ENCODE measurements at places on chromosomes 4 and X.

- no peak for DNase-seq
Observed at GRCh38 chr4:169121861-169122382, 111.9 kb upstream of the CBR4 start.

DNA sequence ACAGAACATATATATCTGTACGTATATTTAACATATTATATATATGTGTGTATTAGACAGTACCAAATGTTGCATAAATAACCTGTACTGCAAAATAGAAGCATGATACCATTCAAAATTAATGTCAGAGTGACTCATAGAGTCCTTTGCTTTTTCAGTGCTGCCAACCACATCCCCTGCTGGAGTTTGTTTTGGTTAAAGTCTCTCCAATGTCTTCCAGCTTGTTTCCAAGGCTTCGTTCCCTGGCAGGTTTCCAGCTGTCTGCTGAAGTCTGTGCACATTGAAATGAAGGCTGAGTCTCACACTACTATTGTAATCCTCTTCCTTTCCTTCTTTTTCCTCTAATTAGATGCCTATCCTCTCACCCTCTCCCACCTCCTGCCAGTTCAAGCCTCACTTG lies 14.9 kb downstream of the NRK start:
- no peak for DNase-seq

GRCh38 chrX:7801711-7802110 lies 41.3 kb upstream of the VCX start:
- DNase-seq: no peak

- no peak for DNase-seq
Observed at GRCh38 chrX:153610836-153611213, 11.9 kb upstream of the CCNQ start.

DNA sequence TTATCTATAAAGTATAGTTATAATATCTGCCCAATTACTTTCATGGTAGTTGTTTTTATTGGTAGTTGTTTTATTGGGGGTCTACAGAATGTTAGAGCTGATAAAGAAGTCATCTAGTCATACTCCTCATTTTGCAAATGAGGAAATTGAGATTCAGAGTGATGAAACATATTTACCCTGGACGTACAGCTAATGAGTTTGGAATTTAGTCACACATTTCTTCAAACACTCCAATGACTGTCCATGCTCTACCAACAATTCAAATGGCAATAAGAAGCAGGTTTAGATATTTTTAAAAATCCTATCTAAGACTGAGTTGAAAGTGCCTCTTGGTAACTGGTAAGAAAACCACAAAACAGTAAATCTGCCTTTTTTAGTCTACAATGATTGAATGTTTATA lies 98.2 kb downstream of the MAGEC1 start:
- DNase-seq: no peak

GRCh38 chr4:79851625-79852304 lies 221.3 kb downstream of the ANTXR2 start:
- DNase-seq: no peak

DNA sequence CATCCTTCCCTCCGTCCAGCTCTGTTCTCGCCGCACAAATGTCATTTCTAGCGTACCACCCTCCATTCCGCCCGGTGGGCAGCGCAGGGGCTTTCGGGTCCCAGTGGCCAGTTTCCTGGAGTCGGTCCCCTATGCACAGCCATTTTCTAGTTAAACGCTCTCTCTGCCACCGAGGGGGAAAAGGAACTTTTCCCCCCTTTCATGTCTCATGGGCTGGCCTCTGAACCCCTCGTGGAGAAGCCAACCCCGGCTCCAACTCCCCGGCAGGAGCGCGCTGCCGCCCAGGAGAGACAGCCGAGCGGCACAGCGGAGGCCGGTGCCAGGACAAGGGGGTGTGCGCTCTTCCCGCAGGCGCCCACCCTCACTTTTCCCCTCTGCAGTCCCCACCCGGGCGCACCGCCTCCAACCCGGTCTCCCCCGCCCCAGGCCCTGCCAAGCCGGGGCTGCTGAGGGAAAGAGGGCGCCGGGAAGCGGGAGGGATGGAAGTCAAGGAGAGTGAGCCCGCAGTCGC lies 662 bp downstream of the APBB2 start:
- DNase-seq: no peak

- DNase-seq: no peak
Observed at GRCh38 chr4:53326535-53326934, 39.3 kb downstream of the SCFD2 start.

DNA sequence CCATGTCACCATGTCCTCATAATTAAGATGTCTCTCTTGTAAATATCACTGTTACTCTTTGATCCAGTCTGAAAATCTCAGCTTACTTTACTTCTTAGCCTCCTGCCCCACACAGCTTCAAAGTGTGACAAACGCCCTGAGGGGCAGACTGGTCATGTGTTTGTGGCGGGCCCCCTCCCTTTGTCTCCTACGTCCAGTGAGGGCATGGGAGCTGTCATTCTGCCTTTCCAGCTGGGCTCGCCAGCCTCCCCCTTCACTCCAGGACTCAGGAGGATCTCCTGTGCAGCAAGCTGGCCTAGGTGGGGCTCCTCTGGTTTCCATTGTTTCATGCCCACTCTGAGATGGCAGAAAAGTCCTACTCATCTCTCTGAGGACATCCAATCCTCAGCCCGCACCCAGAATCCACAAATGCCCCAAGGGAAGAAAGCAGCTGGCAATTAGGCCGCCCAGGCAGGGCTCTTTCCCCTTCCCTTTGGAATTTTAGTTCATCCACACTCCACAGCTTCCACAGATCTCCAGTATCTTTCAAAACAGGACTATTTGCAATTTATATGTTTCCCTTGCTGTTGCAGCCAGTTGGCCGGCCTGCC lies 86.4 kb upstream of the C4orf50 start:
- no peak for DNase-seq

- DNase-seq: no peak
Observed at GRCh38 chrX:15747626-15748173, 9.6 kb downstream of the CA5B start.

DNA sequence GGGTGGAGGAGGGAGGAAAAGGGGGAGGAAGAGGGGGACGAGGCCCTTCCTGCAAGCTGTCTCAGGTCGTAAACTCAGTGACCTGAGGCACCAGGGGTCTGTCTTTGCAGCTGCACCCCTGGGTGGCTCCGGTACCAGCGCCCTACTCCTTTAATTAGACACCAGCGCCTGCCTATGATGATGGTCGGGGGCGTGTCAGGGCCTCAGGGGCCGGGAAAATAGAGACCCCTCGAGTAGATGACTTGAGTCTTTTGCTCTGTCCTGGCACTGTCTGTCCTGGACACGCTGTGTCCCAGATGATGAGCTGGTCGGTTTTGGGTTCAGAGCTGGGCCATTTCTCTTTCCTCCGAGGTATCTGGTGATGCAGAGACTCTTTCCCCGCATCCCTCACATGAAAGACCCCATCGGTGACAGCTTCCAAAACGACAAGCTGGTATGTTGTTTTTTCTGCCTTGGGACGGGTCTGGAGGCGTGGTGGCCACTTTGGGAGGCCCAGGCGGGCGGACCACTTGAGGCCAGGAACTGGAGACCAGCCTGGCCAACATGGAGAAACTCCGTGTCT lies 11.2 kb downstream of the SLC25A6 start:
- DNase-seq: no peak

DNA sequence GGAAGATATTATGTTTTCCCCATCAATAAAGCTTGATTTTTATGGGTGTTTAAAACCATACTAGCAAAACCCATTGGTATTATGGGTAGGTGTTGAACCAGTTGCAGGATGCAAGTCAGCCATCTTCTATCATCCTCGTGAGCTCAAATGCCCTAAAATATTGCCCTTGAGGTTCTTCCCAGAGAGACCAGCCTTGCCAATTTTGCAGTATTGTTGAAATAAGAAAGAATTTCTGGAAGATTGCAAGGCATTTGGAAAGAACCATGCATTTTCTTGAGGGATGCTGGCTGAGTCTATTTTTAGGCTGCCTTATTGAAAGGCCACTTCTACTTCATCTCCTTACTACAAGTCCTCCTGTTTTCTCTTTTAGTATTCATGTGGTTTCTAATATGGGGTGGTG lies 60.9 kb upstream of the SOD3 start:
- DNase-seq: no peak

DNA sequence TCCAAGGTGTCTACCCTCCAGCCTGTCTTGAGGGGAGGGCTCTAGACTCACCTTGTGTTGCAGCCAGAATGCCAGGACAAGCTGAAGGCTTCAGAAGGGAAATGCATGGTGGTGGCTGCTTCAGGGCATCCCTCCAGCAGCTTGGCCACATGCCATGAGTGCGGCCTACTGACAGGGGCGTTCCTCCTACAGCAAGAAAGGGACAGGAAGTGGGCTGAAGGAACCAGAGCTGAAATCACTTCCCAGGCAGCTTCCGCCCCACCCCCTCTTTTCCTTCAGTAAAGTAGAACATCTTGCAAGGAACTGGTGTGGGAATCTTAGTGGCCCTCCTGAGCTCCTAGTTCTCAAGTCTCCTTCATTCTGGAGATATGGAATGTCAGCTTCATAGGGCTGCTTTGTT lies 167.5 kb upstream of the DGKK start:
- DNase-seq: no peak

DNA sequence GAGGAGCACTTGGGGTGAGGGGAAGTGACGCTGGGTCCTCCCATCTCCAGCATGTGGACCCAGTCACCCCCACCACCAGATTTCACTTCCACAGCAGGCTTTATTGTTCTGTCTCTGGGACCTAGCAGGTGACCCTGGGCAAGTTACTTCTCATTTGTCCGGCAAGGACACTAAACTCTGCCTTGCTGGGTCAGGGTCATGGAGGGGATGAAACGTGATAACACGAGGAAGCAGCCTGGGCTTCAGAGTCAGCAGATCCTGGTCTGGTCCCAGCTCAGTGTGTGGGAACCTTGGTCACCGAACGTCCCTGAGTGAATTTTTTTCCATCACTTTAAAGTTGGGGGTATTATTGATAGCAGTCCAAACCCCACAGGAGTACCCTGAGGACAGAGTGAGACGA lies 3.9 kb downstream of the UBA1 start:
- DNase-seq: no peak

DNA sequence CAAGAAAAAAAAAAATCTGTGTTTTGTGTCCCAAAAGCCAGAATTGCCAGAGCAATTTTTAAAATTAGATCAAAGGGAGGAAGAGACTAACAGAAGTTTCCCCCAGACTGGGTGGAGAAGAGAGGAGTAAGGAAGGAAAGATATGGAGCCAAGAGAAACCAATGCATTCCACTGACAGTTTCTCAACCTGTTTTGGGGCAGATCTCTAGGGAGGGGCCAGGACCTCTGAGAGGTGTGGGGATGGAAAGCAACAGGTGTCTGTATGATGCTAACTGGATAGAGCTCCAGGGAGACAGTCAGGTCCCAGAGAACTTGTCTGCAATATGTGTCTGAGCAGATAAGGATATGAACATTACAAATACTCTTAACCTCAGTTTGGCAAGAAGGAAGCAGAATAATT lies 22.7 kb upstream of the GAB1 start:
- DNase-seq: no peak

GRCh38 chr4:109699553-109700225 lies 3.6 kb downstream of the CASP6 start:
- DNase-seq: no peak

DNA sequence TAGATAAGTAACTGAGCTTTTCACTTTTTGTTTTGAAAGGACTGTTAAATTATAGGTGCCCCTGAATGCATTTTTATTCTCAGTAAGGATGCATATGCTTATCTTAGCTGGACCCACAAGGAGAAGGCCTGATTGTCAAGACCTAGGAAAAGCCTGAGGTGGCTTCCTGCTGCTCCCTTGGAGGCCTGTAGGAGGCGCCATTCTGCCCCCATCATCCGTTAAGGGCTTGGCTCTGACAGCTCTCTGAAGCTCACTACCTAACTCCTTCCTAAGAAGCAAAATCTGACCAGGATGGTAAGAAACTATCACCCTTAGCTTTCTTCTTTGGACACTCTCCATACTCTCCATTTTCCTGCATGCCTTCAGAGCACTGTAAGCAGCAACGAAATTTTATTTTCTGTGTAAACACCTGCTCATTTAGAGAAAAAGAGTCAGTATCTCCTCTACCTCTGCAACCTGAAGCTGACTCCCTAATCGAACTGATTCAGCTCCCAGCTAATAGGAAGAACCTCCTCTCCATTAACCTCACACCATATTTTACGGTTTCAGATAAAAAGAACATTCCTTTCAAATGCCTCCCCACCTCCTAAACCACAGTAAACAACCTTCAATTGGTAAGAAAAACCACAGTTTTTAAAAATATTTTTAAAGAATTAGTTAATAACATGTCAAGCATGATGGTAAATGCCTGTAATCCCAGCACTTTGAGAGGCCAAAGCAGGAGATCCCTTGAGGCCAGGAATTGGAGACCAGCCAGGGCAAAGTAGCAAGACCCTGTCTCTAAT lies 73.4 kb upstream of the EDNRA start:
- DNase-seq: no peak

- no peak for DNase-seq
Observed at GRCh38 chr4:26131711-26132110, 189.1 kb upstream of the RBPJ start.

Measured in thymus (tissue), 14 donors.